COR-L47 (cell line): ENCODE measurements at places on chromosomes 2 and 18.
A peak's percentile ranks its signal among the peaks of the same experiment; 100 is the strongest.

DNA sequence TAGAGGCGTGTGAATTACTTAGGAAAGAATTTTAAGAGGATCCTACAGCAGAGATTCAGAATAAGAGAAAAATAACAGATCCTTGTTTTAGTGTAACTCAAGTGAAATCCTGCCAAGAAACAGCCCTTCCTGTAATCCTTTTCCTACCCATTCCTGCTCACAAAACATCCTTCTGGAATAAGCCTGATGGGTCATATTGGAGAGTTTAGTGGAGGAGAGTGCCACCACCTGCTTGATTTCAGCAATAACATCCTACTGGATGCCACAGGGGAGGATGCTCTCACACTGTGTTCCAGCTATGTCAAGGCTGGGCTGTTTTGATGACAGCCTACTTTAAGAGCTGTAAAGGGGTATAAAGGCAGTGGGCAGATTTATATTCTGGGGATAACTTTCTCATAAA lies 54.8 kb upstream of the CCDC178 start:
- DNase-seq, result peak; percentile 74

GRCh38 chr2:7845332-7845731 lies 836.5 kb upstream of the ID2 start:
- DNase-seq, result no peak

- DNase-seq, result no peak
These were observed 226.2 kb upstream of the RAB6C start for GRCh38 chr2:129753261-129753660.

DNA sequence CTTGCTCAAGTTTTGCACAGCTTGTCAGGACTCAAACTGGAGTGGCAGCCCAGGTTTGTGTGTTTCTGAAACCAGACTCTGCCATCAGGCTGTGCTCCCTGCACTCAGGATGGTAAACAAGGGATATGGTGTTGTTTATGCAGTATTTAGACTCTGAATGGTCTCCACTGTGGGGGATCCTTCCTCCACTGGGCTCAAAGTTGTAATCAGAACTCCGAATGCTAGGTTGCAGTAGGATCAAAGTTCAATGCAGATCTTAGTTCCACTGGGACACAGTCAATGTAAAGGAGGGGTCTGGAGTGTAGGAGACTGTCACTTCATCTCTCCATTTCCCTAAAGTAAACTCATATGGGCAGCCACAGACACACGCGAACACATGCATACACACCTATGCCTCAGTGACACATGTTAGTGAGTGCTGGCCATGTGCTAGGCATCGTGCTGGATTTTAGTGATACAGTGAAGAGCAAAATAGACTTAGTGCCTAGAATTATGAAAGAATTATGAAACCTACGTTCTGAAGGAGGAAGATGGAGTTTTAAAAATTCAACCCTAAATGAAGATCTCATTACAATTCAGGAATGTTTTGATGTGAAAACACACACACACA lies 6.1 kb downstream of the IL18R1 start:
- no peak for DNase-seq

DNA sequence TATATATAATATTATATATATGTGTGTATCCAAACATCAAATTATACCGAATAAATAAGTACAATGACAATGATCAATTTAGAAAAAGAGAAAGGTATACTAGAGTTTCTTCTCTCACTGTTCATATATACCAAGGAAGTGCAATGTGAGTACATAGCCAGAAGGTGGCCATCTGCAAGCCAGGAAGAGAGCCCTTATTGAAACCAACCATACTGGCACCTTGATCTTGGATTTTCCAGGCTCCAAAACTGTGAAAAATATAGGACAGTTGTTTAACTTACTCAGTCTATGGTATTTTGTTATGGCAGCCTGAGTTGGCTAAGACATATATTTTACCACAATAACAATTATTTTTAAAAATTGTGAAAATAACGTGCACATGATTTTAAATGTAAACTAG lies 1490.2 kb upstream of the SLC39A10 start:
- DNase-seq, result peak; percentile 35

DNA sequence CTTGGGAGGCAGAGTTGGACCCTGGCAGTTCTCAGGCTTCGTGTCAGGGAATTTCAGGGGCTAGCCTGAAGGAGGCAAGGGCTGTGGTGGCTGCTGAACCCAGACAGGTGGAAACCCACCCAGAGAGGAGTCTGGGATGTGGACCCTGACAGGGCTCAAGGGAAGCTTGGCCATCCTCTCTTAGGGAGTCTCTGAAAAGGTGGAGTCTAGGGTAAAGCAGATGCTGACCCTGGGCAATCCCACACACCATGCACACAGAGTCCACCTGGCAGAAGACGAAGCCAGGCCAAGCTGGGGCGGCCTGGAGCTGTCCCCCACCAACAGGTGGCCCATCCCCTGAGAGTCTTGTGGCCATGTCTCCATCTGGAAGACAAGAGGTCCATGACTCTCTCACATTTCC lies 41.2 kb upstream of the TEX51 start:
- no peak for DNase-seq

DNA sequence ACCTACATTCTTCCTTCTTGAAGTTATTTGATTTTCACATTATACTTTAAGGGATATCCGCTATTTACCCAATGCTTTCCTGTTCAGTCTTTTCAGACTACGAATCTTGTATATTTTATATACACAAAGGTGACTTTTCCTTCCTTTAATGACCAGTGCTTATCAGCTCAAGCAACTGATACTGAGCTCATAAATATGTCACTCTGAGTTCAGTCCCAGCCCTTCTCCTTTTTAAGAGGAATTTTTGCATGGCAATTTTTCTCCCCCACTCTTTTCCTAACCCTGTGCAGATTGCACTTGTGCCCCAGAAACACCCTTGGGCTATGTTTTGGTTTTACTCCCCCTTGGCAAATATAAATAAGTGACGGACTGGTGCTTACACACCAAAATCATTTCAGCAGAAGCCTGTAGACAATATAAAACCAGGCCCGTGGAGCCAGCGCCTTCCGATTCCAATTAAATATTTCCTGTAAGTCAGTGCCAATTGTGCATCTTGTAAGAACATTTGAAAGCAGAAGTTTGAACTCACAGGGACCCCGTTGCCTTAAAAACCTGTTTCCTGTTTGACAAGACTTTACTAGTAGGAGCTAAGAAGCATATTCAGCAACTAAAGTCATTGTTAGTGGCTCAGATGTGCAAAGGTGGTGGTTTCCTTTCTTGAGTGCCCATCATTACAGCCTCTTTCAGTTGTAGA lies 66.3 kb upstream of the GATA6 start:
- no peak for DNase-seq

DNA sequence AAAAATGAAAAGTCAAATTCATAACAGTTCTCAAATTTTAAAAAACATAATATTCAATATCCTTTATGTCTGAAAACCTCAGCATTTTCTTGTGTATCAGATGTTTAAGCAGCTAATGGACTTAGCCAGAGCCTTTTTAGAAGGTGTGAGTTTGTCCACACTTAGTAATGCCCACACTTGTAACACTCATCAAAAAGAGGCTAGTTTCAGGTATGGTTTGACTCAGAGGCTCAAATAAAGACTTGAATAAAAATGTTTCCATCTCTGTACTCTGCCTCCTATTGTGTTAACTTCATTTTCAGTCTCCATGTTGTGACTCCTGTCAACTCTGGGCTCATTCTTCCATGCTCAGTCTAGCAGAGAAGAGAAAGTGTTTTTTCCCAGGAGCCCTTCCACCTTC lies 311.6 kb downstream of the IRS1 start:
- DNase-seq, result no peak

GRCh38 chr2:47636596-47637264 lies 146.2 kb upstream of the MSH6 start:
- DNase-seq, result no peak
